ENCODE measurements at places on chromosomes 2 and 18. TPM values are rescaled to one million over a fixed set of nuclear protein-coding genes. Genes with fewer than 3 reads are reported as not detected.

- DNase-seq: no peak
Measured at GRCh38 chr2:23547725-23548124, 162.7 kb downstream of the KLHL29 start.

- no peak for DNase-seq
Measured at GRCh38 chr2:199704358-199705238, 146.4 kb downstream of the FTCDNL1 start.

GRCh38 chr2:72803151-72803550 lies 22.7 kb downstream of the EXOC6B start:
- DNase-seq: no peak

Gene TMEM200C
- 0.03 TPM for polyA plus RNA-seq

Gene MAB21L4
- polyA plus RNA-seq: not detected

- DNase-seq: no peak
Measured at GRCh38 chr2:168649105-168649504, 153.3 kb upstream of the NOSTRIN start.

DNA sequence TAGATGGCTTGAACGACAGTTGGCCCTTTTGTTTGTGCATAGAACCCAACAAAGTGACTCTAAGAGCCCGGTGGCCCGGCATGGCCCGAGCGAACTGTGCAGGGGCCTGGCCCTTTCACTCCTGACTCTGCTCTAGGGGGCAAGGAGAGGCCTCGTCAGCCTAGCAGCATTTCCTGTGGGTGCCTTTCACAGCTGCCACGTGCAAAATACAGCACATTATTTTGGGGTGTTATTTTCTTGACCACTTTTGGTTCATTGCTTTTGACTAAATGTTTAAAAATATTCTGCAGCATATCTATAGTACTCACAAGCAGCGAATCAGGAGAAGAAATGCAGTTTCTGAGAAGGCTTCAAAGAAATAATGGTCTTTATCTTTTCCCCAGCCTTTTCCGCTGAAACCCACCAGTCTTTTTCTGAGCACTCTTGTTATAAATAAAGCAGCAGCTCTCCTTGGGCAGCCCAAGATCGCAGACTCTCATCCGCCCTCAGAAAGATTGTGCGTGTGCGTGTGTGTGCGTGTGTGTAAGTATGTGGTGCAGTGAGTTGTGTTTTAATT lies 31.3 kb downstream of the DGKD start:
- DNase-seq: no peak
